ENCODE measurements at places on chromosomes 3 and 15. TPM values are rescaled to one million over a fixed set of nuclear protein-coding genes. Genes with fewer than 3 reads are reported as not detected.

DUOX1 gene
- total RNA-seq, result 0.45 TPM

GRK7 gene
- total RNA-seq, result not detected

CHDH gene
- 44.7 TPM for total RNA-seq

CX3CR1 gene
- 0.43 TPM for total RNA-seq

ZFAND6 gene
- 36.4 TPM for total RNA-seq

DNA sequence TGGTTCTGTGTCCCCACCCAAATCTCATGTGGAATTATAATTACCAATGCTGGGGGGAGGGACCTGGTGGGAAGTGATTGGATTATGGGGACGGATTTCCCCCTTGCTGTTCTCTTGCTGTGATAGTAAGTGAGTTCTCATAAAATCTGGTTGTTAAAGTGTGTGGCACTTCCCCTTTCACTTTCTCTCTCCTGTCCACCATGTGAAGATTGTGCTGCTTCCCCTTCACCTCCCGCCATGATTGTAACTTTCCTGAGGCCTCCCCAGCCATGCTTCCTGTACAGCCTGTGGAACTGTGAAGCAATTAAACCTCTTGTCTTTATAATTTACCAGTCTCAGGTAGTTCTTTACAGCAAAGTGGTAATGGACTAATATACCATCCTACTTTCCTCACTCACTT is 289.6 kb downstream of the EFHB start:
- no peak for DNase-seq

GRCh38 chr3:11774296-11774877 is 72.3 kb downstream of the TAMM41 start:
- peak; percentile 51 for DNase-seq

DNA sequence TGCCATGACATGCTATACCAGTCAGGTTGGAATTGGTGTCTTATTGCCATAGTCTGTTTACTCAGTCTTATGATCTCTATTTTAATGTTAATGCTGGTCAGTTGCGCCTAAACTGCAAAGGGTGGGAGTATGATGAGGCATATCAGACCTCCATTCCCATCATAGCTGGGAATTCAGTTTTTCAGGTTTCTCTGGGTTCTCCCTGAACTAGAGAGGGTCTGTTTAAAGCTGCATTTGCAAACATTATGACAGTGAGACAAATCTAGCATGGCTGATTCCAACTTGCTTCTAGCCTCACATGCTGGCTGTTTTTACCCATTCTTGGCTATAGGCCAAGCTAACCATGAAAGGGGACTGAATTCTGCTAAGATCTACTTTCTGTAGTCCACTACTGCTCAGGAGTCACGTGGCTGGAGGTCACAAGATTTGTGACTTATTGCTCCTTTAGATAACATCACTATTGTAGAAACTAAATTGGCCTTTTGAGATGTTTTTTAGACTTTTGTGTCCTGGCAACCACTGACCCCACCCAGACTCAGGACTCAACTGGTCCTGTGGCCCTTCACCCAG is 96.5 kb downstream of the TGFBR2 start:
- DNase-seq, result no peak

DNA sequence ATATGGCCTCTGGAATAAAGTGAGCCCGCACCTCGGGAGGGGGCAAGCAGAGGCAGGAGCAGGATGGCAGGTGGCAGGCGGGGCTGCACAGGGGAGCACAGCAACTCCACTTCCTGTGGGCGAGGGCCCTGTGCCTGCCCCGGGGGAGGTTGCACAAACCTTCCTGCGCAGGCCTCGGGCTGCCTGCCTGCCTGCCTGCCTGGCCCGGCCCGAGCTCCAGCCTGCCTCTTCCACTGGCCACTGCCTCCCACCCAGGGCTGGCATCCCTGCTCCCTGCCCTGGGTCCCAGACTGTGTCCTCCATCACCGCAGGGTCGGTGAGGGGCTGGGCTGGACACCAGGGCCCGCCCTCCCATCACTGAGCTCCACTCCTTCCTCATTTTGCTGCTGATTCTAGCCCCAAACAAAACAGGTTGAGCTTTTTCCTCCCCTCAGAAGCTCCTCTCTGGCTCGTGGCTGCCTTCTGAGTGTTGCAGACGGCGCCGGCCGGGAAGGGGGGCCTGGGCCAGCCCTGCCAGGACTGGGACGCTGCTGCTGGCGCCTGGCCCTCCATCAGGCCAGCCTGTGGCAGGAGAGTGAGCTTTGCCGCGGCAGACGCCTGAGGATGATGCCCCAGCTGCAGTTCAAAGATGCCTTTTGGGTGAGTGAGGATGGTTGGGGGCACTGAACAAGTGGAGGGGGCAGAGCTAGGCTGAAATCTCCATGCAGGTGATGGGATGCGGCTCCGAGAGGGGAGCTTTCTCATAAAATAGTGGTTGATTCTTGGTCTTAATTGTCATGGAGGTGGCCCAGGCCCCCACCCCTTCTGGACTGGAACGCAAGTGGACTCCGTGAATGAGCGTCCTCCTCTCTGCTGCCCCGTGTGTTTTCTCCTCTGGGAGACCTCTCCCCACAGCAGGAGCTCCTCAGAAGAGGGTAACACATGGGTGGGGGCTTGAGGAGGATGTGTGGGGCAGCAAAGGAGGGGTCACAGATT is at the start of gene PSTPIP1:
TSS of gene PSTPIP1 (plus strand) at position 156 of the 975 bp plus-strand sequence. CDS start at position 604, 448 bp downstream.
- DNase-seq, result peak; percentile 54

DNA sequence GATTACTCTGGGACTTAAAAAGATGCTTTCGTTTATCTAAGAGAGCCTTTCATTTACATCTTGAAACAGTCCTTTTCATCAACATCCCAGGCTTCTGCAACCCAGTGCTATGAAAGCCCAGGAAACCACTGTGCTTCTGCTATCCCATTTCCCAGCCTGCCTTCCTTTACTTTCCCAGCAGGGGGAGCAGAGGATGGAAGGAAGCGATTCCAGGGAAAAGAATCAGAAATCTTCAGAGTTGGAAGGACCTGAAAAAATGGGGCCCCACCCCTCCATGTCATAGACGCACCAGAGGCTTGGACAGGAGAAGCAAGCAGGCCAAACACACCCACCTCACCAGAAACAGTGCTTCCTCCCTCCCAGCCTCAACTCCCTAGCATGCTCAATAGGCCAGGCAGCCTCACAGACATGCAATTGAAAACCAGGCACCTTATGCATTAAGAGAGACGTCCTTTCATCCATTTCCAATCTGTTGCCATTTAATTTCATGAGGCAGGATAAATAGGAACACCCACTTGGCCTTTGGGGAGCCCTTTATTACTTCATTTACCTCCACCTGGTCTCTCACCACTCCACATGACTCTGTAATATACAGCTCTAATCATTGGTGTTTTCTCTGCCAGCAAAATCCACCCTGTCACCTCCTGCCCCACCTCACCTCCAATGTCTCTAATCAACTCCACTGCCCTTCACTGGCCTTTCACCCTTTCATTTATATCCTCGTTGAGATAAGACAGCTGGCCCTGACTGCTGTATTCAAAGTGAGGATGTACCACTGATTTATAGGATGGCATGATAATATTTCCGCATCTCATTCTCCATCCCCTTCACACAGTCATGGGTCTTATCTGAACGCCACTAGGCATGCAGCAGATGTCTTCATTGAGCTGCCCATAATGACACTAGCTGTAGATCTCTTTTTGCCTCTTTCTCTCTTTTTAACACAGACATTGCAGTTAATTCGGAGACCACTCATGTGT is 583.9 kb downstream of the NTRK3 start:
- DNase-seq, result no peak
